ENCODE measurements at places on chromosomes 11 and 22.

DNA sequence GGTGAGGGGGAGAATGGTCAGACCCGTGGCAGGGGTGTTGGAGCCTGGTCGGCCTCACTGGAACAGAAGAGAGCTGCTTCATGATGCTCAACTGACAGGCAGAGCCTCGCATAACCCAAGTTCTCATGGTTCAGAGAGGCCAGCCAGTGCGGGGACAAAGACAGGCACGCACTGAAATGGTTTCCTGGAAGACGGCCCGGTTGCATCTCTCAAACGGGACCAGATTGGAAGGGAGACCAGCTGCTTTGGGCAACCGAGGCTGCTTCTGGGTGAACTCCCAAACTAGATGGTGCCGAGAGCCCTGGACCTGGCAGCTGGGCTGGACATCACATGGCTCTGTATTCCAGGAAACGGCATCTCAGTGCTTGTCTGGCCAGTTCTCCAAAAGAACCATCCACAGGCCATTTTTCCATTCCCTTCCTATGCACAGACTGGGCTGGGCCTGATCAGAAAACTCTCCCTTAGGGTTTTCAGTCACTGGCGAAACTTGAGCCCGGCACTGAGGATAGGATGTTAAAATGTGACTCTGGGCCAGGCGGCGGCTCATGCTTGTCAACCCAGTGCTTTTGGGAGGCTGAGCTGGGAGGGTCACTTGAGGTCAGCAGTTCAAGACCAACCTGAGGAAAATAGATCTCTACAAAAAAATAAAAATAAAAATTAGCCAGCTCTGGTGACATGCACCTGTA lies 80.1 kb upstream of the PRODH start:
- DNase-seq: no peak

- DNase-seq: no peak
Measured at GRCh38 chr11:63942803-63943202, 4.0 kb downstream of the NAA40 start.

DNA sequence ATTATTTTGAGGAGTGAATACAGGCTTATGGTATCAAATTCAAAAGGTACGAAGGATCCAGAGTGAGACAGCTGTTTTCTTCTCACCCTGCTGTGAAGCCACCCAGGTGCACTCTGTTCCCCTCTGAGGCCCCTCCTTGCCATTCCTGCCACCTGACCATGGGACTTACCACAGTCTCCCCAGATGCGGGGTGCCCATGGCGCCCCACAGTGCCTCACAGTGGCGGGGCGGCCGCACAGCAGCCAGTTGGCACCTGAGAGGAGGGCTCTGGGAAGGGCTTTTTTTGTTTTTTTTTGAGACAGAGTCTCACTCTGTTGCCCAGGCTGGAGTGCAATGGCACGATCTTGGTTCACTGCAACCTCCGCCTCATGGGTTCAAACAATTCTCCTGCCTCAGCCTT lies 151.7 kb downstream of the CEP164 start:
- peak; percentile 4 for DNase-seq

GRCh38 chr11:100484948-100485347 lies 202.1 kb upstream of the ARHGAP42 start:
- no peak for DNase-seq

DNA sequence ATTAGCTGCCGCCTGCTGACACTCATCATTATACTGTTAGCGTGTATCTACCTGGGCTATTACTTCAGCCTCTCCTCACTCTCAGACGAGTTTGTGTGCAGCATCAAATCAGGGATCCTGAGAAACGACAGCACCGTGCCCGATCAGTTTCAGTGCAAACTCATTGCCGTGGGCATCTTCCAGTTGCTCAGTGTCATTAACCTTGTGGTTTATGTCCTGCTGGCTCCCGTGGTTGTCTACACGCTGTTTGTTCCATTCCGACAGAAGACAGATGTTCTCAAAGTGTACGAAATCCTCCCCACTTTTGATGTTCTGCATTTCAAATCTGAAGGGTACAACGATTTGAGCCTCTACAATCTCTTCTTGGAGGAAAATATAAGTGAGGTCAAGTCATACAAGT lies 51.1 kb downstream of the PANX1 start:
- no peak for DNase-seq

- peak; percentile 88 for DNase-seq
Measured at GRCh38 chr11:113475160-113475761, at the start of gene DRD2. DRD2 (minus strand) TSS chr11:113475398; CDS start chr11:113424651, 50,747 bp downstream.

DNA sequence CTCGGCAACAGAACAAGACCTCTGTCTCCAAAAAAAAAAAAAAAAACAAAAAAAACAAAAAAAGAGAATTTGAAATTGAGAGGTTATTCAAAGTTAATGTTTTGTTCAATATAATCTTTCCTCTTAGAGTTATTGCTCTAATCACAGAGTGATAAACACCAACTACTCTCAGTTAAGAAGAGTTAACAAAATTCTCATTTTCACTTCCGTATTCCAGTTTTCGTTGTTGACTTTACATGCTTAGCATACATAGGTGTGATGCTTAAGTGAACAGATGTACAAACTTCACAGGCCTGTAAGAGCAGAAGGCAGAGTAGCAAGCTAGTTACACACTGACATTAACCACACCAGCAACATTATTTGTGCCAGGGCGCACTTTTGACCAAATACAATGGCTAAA lies 12.3 kb downstream of the EIF4ENIF1 start:
- DNase-seq: no peak

- DNase-seq: no peak
Measured at GRCh38 chr11:102494216-102494615, 36.3 kb downstream of the MMP7 start.

DNA sequence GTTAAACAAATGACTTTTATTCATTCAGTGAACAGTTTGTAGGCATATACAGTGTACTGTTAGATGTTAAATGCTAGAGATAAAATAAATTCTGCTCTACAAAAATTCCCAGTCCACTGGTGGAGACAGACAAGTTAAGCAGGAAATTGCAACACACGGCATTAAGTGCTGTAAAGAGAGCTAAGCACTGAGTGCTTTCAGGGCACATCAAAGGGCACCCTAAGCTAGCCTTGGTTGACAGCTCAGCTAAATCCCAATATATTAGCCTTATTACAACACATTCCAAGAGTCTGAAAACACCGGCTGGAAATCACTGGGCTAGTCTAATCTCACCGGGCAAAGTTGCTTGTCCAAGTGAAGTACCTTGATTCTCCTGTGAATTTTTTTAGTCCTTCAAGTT lies 55.1 kb downstream of the NOX4 start:
- peak; percentile 86 for DNase-seq

DNA sequence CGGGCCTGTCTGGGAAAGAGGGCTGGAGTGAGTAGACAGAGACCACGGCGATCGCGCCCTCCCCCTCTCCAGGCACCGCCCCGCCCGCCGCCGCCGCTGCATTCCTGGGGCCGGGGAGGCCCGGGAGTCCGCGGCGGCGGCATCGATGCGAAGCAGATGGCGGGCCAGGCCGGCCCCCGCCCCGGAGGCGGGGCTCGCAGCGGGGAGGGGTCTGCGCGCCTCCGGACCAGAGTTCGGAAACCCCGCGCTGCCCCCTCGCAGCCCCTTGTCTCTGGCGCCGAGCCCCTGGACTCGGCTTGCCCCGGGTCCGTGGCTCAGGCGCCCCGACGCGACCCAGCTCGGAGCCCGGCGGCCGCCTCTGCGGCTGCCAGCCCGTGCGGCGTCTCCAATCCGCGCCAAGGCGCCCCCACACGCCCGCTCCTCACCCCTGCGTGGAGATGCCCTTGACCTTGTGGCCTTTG lies 1.3 kb downstream of the SCARF2 start:
- DNase-seq: peak; percentile 51

DNA sequence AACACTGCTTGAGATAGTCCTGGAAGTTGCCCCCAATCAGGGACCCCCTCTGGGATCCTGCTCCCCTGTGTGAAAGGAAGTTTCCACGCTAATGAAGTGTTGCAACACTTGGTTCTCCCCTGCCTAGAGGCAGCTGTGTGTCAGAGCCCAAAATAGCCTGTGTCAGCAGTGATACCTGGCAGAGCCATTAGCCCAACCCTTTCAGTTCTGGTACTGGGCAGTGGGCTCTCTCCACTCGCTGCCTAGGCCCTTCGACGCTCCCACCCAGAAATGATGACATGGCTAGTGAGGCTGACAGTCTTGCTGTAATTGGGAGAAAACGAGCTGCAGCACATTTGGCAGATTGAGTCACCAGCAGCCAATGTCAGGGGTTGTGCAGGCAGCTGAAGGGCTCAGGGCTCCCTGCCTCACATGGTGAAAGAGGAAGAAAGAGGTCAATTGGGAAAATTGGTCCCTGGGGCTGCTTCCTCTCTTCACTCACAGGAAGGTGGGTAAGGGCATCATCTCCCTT lies 1.4 kb upstream of the NXF1 start:
- no peak for DNase-seq

DNA sequence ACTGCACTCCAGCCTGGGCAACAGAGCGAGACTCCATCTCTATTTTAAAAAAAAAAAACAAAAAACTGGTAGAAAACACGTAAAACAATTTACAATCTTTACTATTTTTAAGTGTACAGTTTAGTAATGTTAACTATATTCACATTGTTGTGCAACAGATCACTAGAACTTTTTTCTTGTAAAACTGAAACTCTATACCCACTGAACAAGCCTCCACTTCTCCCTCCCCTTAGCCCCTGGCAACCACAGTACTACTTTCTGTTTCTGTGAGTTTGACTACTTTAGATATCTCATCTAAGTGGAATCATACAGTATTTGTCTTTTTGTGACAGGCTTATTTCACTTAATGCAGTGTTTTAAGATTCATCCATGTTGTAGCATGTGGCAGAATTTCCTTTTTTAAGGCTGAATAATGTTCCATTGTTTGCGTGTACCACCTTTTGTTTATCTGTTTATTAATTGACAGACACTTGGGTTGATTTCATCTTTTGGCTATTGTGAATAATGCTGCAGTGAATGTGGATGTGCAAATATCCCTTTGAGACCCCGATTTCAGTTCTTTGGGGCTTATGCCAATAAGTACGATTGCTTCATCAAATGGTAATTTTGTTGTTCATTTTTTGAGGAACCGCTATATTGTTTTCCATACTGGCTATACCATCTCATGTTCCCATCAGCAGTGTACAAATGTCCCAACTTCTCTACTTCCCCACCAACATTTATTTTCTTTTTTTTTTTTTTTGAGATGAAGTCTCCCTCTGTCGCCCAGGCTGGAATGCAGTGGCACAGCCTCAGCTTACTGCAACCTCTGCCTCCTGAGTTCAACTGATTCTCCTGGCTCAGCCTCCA lies 11.0 kb downstream of the DDB2 start:
- DNase-seq: no peak

- no peak for DNase-seq
Measured at GRCh38 chr11:133476570-133477250, 55.6 kb downstream of the OPCML start.

- DNase-seq: peak; percentile 11
Measured at GRCh38 chr11:3095712-3096361, 38.6 kb upstream of the CARS1 start.
